Non-pigmented ciliary epithelial cell (primary cell): ENCODE measurements at places on chromosomes 1 and 21.

- DNase-seq, result no peak
These were observed 78.3 kb upstream of the BARHL2 start for GRCh38 chr1:90795431-90795830.

DNA sequence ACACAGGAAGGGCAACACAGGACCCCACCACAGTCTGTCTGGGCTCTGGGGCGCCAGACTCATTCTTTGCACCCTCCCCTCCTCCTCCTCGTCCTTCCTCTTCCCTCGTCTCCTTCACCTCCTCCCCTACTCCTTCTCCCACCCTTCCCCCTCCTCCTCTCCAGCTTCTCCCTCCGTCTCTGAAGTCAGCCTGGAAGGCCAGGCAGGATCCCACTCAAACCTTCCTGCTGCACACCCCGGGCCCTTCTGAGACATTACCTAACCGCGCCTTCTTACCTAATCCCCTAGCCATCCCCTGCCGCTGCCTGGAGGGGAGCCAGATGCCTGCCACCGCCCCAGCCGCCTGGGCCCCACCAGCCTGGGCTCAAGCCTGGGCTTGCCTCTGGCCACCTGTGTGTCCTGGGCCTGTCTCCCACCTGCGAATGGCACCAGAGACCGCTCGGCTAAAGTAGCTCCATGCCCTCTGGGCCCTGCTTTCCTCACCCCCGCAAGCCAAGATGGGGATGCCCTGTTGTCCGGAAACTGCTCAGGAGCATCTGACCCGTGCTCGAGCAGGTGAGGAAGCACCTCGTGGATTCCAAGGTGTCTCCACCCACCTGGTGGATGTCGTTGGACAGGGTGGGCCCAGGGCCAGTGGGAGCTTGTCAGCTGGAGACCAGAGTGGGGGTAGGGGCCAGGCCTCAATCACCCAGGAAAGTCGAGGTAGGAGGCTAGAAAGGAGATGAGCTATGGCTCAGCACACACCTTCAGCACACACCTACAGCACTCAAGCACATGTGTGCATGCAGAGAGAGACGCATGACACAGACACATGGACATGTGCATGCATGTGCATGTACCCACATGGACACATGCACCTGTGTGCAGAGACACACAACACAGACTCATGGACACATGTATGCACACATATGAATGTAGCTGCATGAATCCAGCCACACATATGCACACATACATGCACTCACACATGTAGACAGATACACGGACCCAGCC lies 31.9 kb downstream of the WNT9A start:
- DNase-seq, result no peak

DNA sequence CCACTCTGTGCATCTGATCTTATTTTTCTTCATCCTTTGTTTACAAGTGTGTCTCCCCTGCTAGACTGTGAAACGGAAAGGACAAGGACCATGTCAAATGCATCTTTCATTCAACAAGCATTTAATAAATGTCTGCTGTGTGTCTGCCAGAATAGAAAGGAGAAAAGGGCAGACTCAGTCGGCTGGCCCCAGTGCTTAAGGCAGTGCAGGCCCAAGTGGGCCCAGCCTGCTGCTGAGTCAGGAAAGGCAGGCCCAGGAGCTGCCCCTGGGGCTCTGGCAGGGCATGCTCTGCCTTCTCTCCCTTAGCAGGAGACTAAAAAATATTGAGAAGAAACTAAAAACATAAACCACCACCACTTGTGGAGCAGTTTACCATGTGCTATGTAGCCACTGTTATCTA lies 38.1 kb downstream of the PLEKHA6 start:
- DNase-seq, result no peak

- DNase-seq, result no peak
These were observed 725.2 kb downstream of the PTPRU start for GRCh38 chr1:29961293-29962059.

- DNase-seq, result no peak
These were observed 9.9 kb upstream of the ATG4C start for GRCh38 chr1:62774006-62774405.

- no peak for DNase-seq
These were observed 4.4 kb upstream of the PRRX1 start for GRCh38 chr1:170659399-170660035.

GRCh38 chr1:235855811-235856429 lies 10.8 kb downstream of the LYST start:
- no peak for DNase-seq

GRCh38 chr1:8020032-8020431 lies 6.1 kb downstream of the ERRFI1 start:
- DNase-seq, result no peak

GRCh38 chr1:226975259-226976250 lies 35.5 kb downstream of the COQ8A start:
- no peak for DNase-seq

GRCh38 chr1:1594602-1595260 lies 5.2 kb downstream of the FNDC10 start:
- no peak for DNase-seq

DNA sequence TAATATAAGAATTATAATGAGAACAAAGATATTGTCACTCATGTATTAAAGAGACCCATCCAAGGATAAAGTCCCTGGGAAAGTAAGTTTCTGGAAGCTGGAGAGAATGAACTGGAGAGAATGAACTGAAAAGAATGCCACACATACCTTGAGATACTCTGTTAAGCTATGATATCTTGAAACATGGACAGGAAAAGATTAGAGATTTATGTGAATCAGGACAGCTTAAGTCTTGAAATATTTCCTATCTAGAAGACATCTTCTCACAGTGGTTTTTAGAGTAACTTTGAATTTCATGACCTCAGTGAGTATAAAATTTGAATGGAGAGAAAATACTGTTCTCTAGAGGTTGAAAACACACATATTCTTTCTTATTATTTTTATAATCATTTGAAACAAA lies 201.3 kb upstream of the HMCN1 start:
- DNase-seq, result no peak

DNA sequence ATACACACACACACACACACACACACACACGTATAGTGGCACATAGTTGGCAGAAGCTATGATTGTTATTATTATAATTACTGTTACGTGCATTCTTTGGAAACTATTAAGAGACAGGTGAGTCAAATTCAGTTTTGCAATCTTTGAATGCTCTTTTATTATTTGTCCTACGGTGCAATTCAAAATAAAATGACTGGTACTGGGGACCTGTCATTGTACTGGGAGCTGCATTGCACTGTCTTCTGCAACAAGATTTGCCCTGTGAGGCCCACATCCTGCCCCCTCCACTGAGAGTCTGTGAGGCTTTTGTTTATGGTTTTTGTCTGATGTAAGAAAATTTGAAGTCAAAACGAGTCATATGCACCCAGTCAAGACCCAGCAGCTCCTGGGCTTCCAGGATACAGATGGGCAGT lies 1.9 kb downstream of the LY9 start:
- no peak for DNase-seq

DNA sequence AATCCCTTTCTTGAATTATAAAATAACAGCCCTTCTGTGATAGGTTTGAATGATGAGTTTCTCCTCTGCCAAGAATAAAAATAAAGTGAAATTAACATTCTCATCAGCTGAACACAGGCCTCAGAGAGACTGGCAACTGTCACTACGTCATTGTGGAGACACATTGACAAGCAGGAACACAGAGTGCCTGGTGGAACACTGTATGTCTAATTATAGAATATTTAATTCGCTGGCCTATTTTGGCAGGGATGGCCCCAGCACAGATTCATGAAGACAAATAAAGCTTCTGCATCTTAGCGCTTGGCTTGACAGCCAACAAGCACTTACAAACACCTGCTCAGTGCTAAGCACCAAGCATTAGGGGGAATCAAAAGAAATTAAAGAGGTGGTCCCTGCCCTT lies 52.0 kb upstream of the SMYD2 start:
- no peak for DNase-seq

DNA sequence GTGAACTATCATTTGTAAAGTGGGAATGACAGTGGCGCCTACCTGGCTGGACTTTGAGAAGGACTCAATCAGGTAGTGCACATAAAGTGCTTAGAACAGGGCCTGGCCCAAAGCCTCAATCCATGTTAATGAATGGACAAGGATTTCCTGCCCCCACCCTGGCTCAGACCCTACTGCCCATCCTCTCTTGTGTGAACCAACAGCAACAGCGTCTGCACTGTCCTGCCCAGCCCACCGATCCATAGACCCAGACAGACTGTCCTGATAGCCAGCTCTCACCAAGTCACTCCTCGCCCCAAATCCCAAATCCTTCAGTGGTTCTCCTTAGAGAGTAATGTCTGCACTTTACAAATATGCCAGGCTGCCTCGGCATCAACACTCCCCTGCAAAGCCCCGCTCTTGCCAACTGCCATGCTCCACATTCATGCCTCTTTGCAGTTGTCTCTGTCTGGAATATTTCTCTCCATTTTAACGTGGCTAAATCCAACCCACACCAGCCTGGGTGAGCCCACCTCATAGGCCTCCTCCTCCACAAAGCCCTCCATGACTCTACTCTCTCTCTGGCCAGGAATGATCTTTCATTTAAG lies 157.6 kb upstream of the EDN2 start:
- DNase-seq, result no peak

- DNase-seq, result no peak
These were observed 201.2 kb upstream of the ADAMTS5 start for GRCh38 chr21:27168084-27168483.

DNA sequence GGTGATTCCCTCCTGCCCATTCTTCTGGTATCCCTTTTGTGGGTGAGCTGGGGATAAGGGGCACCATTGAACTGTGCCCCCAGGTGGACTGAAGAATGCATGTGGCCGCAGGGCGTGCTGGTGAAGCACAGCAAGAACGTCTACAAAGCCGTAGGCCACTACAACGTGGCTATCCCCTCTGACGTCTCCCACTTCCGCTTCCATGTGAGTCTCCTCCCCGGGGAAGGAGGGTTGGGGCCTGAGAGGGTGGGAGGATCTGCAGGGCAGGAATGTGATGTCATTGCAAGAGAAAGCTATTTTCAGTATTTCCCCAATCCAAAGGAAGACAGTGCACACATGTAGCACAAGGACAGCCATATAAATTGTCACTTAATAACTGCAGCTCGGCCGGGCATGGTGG lies 7.5 kb upstream of the KPNA6 start:
- no peak for DNase-seq

DNA sequence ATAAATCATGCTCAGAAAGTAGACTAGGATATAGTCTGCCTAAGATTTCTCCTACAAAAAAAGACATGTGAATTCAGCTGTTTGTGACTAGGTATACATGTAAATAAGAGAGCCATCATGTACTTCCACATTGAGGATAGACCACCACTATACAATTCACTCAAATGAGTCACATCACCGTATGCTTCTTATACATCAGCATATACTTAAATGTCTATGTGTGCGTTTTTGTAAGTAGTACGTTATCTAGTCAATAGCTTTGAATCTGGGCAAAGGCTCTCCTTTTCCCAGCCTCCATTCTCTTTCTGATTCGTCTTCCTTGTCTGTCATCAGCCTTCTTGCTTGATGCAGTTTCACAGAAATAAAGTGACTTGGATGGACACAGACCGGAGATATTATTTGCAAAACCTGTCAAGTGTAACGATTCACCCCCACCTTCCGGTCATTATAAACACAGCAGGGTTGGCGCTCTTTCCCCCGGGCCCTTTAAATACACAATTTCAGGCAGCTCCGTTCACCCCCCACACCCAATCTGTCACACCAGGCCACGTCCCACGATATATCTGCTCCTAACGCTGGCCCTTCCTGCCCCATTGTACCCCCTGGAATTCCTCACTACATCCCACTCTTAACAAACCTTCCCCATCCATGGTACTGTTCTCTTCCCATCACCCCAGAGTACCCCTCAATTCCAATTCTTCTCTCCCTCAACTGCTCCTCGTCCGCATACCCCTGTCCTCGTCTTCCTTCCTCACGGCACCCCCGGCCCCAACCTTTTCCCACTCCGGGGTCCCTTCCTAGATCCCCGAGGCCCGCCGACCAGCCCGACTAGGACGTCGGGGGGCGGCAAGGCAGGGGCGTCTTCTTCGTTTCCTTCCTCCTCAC lies 636 bp downstream of the VAMP4 start:
- DNase-seq, result no peak

GRCh38 chr1:225977937-225978748 lies 21.0 kb downstream of the SDE2 start:
- no peak for DNase-seq

DNA sequence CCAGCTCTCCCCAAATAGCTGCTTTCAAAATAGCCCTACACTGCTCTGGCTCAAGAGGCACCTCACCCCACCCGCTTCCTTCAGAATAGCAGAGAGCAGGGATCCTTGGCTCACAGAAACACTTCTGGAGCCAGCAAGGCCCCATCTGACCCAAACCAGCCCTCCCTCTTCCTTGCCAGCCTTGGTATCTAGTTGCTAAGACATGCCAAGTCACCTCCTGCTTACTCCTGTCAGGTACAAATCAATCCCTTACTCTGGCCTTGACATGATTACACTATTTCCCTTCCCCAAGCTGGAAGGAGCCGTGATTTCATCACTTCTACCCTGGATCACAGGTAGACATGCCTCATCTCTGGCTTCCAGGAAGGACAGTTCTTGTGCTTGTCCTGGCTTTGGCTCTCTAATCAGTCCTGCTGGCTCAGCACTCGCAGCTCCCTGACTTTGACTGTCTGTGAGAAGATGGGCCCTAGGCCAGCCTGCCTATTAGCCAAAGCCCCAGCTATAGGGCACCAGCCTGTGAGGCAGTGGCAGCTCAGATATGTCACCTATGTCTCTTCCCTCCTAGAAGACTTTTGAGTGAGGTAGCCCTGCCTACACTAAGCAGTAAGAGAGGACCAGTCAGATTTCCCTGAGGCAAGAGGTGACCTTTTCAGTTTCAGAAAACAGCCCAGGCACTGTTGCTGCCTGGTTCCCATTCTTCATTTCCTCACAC lies 8.9 kb upstream of the MUTYH start:
- no peak for DNase-seq

- no peak for DNase-seq
These were observed 7.4 kb downstream of the GJC2 start for GRCh38 chr1:228156941-228157728.

- DNase-seq, result no peak
These were observed 57.6 kb downstream of the SPSB1 start for GRCh38 chr1:9350013-9350908.

GRCh38 chr1:156639601-156640101 lies 2.3 kb upstream of the BCAN start:
- no peak for DNase-seq

DNA sequence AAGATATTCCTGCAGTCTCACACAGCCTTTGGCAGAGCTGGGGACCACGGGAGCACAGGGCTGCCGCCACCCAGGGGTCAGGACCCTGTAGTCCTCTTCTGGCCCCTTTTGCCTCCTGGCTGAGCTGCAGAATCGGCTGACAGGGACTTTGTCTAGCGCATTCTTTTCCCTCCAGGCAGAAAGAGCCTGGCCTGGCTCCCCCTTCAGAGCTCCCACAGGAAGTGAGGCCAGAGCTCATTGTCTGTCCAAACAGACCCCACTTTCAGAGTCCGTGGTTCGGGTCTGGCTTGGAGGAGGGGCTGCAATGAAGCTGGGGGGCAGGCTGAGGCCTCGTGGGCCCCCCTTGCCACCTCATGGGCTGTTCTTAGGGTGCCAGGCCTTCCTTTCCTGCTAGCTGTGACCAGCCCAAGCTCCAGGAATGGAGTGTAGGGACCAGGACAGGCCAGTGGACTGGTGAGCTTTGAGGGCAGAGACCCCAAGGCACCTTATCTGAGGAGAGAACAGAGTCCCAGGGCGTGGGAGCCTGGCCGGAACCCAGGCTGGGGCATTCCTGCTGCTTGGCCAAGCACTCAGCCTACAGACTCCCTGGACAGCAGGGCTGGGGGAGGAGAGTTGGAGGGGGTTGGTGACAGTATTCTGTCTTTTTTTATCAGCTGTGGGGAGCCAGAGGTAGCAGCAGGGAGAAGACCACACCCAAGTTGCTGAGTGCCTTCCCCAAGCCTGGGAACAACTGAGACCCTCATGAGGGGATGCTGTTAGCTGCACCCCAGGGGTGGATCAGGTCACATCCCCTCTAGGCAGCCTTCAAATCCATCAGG lies 4.7 kb downstream of the CELSR2 start:
- DNase-seq, result no peak
